ENCODE measurements at places on chromosomes 7 and 10.

GRCh38 chr10:86261941-86262687 lies 104.5 kb downstream of the GRID1 start:
- DNase-seq: no peak

DNA sequence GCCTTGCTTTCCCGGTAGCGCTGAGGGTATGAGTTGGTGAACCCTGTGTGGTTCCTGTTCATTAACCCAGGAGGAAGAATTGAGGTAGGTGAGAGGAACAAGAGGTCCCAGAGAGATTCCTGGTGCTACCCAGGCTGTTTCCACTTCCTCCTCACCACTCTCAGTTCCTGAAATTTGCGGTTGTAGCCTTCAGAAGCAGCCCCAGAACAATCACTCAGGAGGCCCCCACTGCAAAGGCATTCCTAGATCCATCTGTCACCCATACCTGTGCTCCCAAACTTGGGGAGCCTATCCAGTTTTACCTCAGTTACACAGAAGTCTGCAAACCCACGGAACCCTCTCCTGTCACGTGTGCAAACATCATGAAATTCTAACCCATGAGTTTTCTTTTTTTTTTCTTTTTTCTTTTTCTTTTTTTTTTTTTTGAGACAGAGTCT lies 9.0 kb upstream of the PIP4K2A start:
- no peak for DNase-seq

- no peak for DNase-seq
Measured at GRCh38 chr7:26378016-26378415, 86.4 kb downstream of the SNX10 start.

DNA sequence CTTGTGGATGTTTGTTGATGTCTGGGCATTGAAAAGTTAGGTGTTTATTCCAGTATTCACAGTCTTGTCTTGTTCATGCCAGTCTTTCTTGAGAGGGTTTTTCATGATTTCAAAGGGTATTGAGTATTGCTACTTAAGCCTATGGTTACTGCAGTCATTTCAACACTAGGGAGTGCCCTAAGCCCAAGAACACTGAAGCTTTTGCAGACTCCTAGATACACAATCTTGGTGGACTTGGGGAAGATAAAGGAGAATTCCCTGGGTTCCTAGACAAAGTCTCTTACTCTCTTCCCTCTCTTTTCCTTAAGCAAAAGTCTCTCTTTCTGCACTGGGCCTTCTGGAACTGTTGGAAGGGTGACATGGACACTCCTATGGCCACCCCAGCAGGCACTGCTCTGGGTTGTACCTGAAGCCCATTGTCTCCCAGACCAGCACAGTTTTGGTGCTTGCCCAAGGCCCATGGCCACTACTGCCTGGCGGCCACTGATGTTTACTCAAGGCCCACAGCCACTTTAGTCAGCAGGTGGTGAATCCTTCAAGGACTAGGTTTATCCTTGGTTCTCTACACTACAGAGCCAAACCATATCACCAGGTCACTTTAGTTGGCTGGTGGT lies 24.9 kb downstream of the SAMD9 start:
- DNase-seq: no peak

DNA sequence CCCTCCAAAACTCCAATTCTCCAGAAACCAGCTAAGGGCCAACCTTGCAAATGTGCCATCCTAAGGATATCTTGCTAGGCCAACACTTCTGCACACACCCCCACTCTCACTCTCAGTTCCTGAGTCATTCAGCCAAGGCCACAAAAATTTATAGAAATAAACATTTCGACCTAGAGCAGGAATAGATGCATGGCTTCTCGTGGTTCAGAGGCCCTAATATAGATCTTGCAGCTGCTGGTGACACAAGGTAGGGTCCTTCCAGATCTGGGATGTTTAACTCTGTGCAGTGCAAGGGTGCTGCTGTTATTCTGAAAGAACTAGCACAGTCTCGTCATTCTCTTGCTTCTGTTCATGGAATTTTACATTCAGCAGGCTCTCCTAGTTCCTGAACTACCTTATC lies 369.3 kb downstream of the CALN1 start:
- no peak for DNase-seq

GRCh38 chr7:154795014-154795413 lies 207.9 kb downstream of the PAXIP1 start:
- no peak for DNase-seq

GRCh38 chr10:132906106-132906505 lies 36.3 kb downstream of the CFAP46 start:
- no peak for DNase-seq

- no peak for DNase-seq
Measured at GRCh38 chr10:58384095-58384494, 1.1 kb upstream of the TFAM start.

DNA sequence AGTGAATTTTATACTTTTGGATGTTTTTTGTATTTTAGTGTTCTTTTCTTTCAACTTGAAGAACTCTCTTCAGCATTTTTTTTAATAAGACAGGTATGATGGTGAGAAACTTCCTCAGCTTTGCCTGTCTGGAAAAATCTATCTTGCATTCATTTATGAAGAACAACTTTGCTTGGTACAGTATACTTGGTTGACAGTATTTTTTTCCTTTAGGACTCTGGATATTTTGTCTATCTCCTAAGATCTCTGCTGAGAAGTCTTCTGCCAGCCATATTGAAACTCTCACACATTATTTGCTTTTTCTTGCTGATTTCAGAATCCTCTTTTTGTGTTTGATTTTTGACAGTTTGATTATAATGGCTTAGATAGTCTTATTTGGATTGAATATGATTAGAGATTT lies 405.0 kb upstream of the GHITM start:
- no peak for DNase-seq

DNA sequence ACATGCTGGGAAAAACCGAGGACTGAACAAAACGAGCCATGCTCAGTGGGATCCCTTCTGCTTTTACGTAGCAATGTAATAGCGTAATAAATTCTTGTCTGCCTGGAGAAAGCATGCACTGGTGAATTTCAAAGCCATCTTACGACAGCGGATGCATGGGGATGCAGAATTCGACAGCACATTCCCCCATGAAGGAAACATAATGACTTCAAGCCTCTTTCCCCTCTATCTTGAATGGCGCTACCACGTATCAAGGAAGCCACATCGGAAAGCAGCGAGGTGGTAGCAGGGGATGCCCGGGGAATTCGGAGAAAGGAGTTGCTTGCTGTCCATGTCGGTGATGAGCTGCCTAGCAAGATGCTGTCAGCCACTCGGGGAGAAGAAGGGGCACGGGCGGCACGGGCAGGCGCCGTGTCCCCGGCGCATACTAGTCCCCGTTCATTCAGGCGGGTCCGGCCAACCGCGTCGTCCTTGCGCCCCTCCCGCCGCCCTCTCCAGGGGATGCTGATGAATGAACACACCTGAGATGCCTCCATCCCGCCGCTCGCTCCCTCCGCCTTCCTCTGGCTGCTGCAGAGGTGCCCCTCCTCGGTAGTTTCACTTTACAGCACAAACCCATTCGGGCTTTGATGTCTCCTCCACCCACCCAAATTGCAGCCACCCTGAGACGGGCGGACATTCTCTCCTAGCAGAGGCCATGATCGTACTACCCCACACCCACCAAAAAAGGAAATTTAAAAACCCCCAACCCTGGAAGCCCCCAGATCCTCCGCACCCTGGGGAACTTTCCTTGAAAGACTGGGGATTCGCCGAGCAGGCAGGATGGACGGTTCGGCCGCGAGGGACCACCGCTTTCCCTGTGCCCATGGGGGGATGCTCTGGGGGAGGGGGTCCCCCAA lies 644 bp downstream of the SORBS1 start:
- DNase-seq: peak; percentile 35

DNA sequence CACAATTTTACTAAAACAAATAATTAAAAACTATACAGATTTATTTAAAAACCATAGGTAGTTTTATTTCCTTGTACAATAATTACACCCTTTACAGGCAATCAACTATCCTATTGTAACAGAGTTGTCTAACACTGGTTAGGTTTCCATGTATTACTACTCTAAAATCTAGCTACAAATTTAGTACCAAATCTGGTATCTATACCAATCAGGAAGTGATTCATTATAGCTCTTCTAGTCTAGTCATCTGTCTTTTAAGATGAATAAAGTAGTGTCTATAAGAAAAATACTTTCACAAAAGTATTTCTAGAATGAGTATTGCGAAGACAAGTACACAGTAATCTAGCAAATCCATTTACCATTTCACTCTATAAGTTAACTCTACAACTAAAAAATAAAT lies 16.9 kb downstream of the ZNF800 start:
- DNase-seq: no peak

DNA sequence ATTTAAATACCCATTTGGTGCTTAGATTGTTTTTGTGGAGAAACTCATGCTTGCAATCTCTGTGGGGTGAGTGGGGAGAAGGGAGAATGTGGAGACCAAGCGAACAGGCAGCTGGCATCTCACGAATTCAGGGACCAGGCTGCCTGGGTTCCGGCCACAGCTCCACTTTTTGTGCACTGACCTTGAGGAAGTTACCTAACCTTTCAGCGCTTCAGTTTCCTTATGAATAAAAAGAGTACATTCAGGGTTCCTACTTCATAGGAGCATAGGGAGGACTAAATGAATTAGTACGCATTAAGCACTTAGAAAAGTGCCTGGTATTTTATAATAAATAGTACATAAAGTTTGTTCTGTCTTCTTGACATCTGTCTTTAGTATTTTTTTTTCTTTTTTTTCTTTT lies 72.5 kb downstream of the PRTFDC1 start:
- DNase-seq: no peak

- DNase-seq: no peak
Measured at GRCh38 chr7:110693344-110693743, 397.6 kb upstream of the LRRN3 start.

GRCh38 chr10:86712317-86712707 lies 44.0 kb downstream of the LDB3 start:
- DNase-seq: peak; percentile 27

DNA sequence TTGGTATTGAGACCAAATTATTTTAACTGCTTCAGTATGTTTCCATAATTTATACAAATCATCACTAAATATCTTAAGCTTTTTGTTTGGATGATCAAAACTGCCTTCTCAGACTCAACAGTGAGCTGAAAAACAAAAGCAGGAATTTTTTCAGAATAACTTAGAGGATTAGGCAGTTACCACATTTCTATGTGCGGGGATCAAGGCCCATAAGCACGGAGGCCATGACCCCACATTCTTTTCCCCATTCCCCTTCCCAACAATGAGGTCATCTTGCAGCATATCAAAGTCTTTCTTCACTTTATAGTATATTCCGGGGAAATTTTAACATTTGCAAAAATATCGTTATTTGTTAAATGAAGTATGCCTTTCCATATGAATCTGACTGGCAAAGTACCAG lies 125.8 kb downstream of the ELMO1 start:
- DNase-seq: no peak

GRCh38 chr7:20299647-20300312 lies 30.9 kb upstream of the ITGB8 start:
- DNase-seq: no peak

DNA sequence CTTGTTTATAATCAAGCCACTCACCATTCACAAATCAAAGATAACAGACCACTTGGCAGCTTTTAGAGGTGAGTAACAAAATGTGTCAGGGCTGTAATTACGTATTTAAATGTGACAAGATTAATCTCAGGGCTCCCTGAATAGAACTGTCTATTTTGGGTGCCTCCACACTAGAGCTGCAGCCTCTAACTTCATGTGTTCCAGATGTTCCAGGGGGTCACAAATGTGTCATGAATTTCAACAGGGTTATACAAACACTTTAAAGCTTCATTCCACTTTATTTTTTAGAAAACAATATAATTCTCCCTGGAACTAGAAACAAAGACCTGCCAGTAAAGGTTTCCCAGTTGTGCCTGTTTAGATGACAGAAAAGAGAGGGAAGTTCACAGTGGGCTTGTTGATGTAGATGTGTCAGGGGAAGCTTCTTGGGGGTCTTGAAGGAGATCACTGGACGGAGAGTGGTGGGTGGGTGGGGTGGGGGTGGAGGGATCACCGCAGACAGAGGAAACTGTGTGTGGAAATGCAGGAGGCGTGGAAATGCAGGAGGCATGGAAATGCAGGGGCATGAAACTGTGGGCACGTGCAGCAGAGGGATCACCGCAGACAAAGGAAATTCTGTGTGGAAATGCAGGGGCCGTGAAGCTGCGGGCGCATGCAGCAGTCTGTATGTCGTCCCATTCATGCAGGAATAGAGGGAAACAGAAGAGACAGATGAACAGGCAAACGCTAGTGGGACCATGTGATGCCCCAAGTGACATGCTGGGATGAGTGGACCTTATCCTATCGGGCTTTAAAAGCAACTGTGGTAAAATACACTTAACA lies 42.0 kb upstream of the TRIL start:
- DNase-seq: no peak

GRCh38 chr7:31764462-31764861 lies 77.4 kb downstream of the PPP1R17 start:
- DNase-seq: no peak

DNA sequence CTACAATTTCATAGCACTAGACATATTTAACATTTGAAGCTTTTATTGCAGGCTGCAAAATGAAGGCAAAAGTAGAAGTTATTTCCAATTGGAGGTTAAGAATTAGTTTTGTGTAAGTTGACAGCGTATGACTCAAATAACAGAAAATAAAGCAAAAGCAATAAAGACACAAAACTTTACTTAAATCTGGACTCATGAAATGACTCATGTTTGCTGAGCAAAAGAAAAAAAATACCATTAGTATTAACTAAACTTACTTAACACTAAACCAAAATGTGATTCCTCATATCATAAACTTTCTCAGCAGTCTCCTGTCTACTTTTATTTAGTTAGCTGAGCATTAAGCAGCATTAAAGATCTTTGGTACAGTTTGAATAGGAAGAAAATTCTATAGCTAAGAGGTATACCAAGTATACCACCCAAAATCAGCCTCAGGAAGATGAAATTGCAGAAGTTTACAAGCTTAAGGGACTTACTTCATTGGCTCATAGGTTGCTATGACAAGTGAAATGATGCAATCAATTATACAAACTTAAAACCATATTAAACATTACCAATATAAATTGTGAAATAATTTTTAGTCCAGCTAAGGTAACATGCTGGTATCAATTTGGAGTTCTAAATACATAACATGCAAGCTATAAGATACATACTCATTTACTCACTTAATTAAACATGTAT lies 1131.4 kb downstream of the XPNPEP1 start:
- no peak for DNase-seq

- DNase-seq: no peak
Measured at GRCh38 chr7:140349144-140349771, 49.1 kb downstream of the SLC37A3 start.

- DNase-seq: no peak
Measured at GRCh38 chr10:14648946-14649345, 125.8 kb downstream of the FAM107B start.

DNA sequence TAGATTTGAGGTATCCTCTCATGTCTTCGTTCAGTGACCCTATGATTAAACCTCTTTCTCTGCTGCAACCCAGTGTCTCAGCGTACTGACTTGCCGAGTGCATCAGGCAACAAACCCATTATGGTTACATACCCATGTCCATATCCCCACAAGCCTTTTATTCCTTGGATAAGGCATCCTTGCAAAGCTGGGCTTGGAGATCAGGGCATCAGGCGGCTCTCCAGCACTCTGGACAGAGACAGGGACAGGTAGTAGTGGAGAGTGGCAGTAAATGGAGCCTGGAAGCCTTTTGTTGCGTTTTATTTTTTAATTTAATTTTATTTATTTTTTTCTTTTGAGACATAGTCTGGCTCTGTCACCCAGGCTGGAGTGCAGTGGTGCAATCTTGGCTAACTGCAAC lies 32.0 kb upstream of the NPFFR1 start:
- DNase-seq: no peak

GRCh38 chr7:44099669-44100068 lies 4.5 kb upstream of the AEBP1 start:
- no peak for DNase-seq

- DNase-seq: peak; percentile 90
Measured at GRCh38 chr7:13414661-13415107, 574.8 kb downstream of the ETV1 start.

- DNase-seq: no peak
Measured at GRCh38 chr10:6347391-6347951, 144.7 kb downstream of the PFKFB3 start.

Measured in NCI-H2171 treated with DMSO at 0.1 percent for 48 hours (cell line).